ENCODE measurements at places on chromosomes 7 and 10. TPM values are rescaled to one million over a fixed set of nuclear protein-coding genes. Genes with fewer than 3 reads are reported as not detected.
A peak's percentile ranks its signal among the peaks of the same experiment; 100 is the strongest.

DNA sequence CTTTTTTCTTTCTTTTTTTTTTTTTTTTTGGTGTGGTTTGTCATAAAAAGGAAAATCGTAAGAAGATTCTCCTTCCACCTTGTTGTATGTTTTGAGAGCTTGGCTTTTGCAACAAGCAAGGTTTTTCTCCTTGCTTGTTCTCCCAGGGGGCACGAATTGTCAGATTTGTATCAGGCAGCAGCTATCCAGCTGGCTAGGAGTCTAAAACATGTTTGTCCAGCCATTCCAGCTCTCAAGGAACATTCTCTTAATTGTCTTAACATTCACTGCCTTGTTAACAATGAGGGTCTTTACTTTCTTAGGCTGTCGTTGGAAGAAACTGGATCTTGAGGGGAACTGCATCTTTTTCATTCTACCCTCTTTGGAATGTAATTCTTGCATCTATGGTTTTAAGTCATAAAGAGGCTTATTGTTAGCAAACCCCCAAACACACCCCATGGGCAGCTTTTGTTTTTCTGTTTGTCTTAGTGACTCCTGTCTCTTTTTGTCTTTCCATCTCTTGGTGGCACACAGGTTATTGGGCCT is 14.6 kb downstream of the SHTN1 start:
- DNase-seq = no peak

- DNase-seq = no peak
Observed at GRCh38 chr10:123800289-123800688, 91.3 kb downstream of the CPXM2 start.

GRCh38 chr7:12567015-12567414 is 3.5 kb upstream of the SCIN start:
- DNase-seq = no peak

DNA sequence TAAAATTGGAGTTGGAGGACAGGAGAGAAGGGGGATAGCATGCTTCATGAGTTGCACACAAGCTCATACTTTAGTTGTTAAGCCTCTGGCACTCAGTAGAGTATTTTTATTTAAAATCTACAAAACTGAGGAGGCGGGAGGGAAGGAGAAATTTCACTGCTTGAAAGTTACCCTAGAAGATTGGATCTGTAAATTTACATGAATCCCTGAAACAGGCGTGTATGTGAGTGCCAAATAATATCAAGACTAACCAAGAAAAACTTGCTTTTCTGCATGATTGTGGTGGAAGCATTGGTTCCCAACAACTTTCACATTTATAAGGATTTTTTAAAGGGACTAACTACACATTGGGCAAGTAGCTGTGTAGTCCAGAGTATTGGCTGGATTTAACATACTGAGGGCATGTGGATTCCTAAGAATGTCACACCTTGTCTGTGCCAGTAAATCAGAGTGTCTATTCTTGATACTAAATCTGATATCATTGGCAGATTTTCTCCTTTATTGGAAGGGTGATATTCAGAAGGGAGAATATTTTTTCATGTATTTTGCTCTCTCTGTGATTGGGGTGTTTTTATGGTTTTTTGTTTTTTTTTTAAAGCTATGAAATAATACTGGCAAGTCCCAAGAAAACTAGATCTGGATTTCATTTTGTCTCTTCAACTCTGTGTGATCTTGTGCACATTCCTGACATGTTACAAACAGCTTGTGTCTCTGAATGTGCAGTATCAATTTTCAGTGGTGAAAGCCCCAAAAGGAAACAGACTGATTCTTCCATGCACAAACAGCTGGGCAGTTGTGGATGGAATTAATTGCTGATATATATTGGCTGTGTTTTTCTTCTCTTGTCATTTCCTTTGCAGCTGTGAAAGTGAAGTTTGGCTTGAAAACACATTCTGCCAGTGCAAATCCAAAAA is 67.2 kb downstream of the ADD3 start:
- no peak for DNase-seq

DNA sequence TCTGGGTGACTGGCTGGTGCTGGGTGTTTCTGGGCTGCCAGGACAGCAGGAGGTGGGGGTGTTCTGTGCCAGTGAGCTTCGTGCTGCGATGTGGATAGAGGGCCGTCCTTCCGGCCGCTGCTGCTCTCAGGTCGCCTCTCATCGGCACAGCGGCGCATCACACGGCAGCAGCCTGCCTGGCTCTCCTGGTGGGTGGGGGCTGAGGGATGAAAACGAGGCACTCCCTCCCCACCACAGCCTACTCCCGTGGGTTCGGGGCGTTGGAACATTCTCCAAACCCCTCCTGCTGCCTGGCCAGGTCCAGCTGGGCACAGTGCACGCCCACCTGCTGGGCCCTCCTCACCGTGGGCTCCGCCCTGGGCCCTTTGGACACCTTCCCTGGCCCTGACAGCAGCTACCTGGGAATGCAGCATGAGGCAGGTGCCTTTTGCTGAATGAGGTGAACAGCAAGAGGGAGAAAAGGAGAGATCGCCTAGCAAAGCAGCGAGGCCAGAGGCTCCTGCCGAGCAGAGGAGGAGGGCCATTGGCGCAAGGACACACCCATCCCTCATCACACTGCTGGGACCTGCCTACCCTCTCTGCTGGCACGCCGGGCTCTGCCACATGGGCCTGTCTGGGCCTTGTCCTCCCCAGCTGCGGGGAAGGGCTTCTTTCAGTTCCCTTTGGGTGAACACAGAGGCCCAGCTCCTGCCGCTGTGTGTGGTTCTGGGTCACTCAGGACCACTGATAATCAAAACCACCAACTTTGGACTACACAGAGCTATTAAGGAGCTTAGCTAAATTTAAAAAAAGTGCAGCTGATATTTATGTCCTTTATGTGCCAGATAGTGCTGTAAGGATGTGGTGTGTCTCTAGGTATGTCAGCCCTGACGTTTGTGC is 33.4 kb downstream of the INPP5A start:
- no peak for DNase-seq

GRCh38 chr10:13526948-13527863 is 1.6 kb downstream of the BEND7 start:
- DNase-seq = no peak

DNA sequence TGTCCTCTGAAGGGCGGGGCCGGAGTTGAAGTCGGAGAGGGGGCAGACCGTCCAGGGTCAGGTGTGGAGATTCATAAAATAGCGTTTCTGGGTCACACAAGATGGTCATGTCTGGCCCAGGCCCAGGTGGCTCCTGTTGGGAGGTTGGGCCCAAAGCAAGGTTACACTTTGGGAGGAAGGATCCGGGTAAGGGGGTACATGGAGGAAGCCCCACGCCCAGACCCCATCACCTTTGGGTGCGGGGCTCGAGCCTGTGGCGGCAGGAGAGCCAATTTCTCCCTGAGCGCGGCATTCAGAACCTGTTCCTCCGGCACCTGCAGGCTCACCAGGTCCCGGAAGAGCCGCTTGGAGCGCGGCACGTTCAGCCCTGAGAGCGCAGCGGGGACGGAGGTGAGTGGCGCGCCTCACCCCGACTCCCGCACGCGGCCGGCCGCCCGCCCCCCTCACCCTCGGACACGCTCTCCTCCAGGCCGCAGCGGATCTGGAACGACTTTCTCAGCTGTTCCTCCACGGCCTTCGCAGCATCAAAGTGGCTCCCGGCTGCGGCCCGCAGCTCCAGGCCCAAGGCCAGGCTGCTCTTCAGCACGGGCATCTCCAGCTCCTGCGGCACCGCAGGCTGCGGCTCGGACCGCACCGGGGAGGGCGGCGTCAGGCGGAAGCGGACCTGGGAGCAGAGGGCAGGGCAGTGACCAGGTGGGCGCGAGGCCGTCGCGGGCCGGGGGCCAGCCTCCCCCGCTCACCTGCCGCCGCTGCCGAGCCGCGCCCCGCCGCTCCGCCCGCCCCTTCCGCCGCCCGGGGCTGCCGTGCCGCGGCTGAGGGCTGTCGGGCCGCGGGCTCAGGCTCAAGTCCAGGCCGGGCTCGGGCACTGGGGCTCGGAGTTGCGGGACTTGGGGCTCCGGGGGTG is 644 bp downstream of the PPP1R35 start:
- peak; percentile 59 for DNase-seq

DNA sequence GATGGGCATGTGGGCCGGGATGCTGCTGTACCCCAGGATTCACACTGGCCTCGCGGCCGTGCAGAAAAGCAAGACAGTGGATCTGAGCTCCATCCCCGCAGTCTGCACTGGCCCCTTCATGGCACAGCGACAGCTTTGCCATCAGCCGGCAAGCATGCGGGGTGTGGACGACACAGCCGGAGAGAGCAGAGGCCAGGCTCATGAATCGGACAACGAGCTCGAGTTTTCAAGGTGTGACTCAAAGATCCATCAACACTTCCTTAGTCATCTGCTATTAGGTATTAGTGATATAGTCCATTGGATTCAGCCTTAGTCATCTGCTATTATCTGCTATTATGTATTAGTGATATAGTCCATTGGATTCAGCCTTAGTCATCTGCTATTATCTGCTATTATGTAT is 254.7 kb downstream of the KLF6 start:
- no peak for DNase-seq

DNA sequence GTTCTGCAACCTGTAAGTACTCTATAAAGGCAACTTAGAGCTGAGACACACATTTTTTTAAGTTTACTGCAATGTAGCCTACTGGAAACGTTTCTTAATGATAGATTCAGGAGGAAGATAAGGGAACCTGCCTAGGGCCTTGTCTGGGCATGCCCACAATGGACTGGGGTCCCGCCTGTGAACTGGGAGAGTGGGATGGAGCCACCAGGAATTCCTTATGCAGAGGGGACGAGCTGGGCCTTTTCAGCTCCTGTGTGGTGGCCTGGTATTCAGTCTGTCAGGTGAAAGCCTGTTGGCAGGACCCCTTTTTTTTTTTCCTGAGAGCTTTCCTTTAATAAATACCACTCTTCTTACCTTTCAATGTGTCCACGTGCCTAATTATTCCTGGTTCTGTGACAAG is 384.4 kb upstream of the ZWINT start:
- DNase-seq = no peak

DNA sequence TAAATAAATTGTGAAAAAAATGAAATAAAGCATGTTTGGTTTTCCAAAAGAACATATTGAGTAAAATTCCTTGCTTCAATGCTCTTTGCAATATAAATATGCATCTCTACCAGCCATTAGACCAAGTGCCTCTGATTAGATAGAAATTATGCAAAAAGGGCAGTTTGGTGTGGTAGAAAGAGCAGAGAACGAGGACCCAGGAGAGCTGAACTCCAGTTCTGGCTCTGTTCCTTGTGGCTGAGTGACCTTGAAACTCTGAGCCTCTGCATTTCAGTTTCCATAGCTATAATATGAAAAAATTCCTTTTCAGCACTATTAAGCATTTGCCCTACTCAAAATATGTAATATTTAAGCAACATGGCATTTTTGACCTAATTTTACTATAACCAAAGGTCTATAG is 36.5 kb downstream of the COL1A2 start:
- no peak for DNase-seq

Gene SH3PXD2A
- polyA plus RNA-seq = 3.3 TPM

- DNase-seq = no peak
Observed at GRCh38 chr7:1555813-1556543, at the start of gene TMEM184A. Gene TMEM184A (minus strand): TSS chr7:1556205. CDS start chr7:1555484, 721 bp downstream.

DNA sequence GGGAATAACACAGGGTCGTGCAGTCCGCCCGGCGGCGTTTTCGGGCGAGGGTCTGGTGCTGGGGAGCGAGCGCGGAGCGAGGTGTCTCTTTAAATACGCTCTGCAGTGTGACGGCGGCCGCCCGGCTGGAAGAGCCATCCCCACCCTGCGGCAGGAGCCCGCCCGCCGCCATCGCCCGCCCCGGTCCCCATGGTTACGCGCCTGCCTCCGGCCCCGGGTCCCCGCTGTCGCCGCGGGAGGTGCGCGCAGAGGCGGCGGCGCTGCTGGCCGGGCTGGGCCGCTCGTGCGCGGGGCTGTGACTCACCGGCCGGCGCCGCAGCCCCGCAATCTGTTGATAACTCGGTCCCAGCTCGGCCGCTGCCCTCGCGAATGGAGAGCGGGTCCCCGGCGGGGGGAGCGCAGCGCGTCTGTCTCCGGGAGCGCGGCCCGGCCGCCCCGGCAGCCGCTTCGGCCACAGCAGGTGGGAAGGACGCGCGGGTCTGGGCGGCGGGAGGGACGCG is at the start of gene ADGRA1:
ADGRA1 (plus strand) TSS at position 246 of the 500 bp plus-strand sequence. CDS start 986 bp downstream, outside the sequence.
- no peak for DNase-seq

Gene ENO4
- polyA plus RNA-seq = 0.13 TPM

Gene SKIDA1
- 0.63 TPM for polyA plus RNA-seq

Gene SLC26A5
- 1.1 TPM for polyA plus RNA-seq

GRCh38 chr7:38312821-38313220 is 39.4 kb upstream of the TARP start:
- DNase-seq = no peak

DNA sequence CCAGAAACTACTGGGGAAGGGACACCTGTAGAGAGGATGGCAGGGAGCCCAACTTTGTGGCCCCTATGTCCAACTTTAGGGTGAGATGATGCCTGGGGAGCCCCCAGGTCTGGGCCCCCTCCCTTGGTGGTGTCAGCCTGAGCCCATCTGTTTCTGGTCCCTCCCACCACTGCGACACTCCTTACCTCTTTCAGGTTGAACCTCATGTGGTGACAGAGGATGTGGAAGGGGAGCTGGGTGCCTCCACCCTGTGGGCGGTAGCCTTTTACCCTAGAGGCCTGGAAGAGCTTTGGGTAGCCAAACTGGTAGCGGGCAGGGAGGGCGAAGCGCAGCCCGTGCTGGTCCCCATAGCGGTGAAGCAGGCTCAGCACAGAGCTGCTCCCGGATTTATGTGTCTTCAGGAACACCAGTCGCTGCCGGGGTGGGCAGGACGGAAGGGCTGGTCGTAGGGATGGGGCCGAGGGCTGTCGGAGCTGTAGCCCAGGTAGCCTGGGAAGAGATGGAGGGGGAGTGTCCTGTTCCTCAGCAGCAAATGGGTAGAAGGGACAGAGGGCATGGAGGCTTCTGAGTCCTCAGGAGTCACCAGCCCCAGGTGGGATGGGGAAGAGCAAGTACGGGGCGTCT is 2.0 kb downstream of the GAL3ST4 start:
- no peak for DNase-seq

GRCh38 chr7:55475855-55476803 is 96.2 kb downstream of the VOPP1 start:
- no peak for DNase-seq

DNA sequence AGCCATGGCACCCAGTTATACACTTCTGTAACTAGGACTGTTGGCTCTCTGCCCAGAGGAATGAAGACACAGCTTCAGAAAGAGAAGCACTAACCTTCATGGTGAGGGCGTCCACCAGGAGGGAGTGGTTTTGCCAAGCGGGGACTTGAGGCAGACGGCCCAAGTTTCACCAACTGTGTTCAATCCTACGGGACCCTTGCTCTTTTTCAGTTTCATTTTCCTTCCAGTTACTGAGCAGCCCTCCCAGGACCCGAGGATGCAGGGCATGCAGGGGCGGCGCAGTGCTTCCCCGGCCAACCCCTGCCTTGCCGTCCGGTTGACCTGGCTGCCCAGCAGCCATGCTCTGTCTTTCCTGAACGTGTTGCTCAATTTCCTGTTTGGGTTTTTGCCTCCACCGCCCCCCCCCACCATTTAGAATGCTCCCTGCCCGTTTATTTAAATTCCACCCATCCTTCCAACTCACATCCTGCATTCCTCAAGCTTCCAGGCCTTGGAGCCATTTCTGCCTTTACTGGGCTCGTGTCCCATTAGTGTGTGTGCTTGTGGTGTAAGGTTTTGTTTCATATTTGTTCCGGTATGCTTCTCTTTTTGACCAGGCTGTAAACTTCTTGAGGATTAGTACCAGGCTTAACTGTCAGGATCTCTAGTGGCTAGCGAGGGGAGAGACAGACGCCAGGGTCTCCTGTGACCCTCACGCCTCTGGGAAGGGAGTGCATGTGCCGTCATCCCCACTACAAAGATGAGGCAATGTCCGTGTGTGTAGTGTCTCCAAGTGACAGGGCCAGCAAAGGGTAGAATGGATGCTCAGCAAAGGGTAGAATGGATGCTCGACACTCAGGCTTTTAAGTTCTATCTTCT is 31.6 kb downstream of the IL15RA start:
- DNase-seq = no peak

Measured in liver (tissue), 10 donors.